ENCODE measurements at places on chromosomes 5 and 9.

GRCh38 chr5:33008751-33009418 is 297.8 kb downstream of the NPR3 start:
- H3K36me3 ChIP-seq = no peaks in the 10 kb centered on the region
- no peak overlapping the region for H3K27ac ChIP-seq
- no peak overlapping the region for H3K4me3 ChIP-seq
- H3K27me3 ChIP-seq = no peaks in the 10 kb centered on the region
- peak; percentile 39 for DNase-seq

DNA sequence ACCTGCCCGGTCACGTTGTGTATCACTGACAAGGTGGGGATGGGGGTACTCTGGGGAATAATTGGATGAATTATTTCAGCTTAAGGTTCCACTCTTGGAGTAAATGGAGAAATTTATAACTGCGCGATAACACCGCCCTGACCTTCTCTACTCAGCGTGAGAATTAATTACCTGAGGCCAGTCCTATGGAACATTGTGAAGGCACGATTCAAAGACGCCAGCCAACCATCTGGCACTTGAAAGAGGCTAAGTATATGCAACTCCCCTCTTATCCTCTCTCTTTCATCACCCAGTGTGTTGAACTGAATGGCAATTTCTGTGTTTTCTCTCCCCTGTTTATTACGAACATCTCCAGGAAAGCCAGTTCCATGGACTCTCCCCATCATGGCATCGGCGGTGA is 235.5 kb upstream of the TUT7 start:
- no peak overlapping the region for H3K27ac ChIP-seq
- H3K4me1 ChIP-seq = no peaks in the 10 kb centered on the region

- no peak overlapping the region for H3K27ac ChIP-seq
- peaks cover 14% of the 10 kb centered on the region for H3K27me3 ChIP-seq
- peaks cover 1% of the 10 kb centered on the region for H3K4me1 ChIP-seq
- H3K36me3 ChIP-seq = no peaks in the 10 kb centered on the region
- no peak overlapping the region for H3K4me3 ChIP-seq
Measured at GRCh38 chr9:84154320-84154719, 173.7 kb downstream of the RMI1 start.

DNA sequence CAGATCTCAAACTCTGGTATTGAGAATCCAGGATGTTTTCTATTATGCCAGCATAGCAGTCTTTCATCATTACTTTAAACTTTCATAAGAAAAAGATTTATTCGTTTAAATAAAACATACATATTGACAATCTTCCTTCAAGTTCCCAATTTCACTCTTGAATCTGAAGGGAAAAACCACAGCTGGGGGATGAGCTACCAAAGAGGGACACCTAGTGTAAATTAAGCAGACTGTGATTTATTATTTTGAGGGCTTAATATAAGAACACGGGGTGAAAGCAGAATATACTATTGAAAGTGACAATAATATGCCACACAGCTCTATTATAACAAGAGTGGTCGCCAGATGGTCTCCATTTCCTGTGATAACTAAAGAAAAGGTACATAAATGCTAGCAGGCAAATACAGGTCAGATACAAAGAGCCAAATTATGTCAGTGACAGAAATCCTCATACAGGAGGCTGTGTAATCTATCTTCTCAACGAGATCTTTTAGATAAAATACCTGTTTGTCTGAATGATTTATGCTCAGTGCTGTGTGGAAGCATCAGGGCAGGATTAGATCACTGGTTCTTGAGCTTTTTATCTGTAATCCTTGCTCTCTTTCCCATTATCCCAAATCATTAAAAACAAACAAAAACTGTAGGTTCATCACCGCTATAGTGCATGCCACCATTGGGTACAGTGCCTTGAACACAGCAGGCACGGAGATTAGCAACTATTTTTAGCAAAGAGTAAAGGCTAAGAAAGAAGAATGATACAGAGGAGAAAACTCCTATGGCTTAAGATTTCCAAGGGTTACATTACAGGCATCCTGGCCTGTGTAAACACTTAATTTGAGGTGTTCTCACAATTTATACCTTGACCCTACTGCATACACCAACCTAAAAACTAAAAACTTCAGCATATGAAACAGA is 116.6 kb downstream of the DROSHA start:
- H3K36me3 ChIP-seq = 0 out of 2 replicates have a peak, but pooled peaks cover 4% of the 10 kb centered on the region
- no peak for DNase-seq
- no peak overlapping the region for H3K27ac ChIP-seq
- no peaks in the 10 kb centered on the region for H3K4me1 ChIP-seq

GRCh38 chr5:168827636-168828035 is 248.5 kb upstream of the PANK3 start:
- H3K27me3 ChIP-seq = peaks cover 11% of the 10 kb centered on the region
- H3K4me1 ChIP-seq = no peaks in the 10 kb centered on the region
- DNase-seq = peak; percentile 22
- H3K27ac ChIP-seq = no peak overlapping the region
- H3K4me3 ChIP-seq = no peak overlapping the region
- no peaks in the 10 kb centered on the region for H3K36me3 ChIP-seq

DNA sequence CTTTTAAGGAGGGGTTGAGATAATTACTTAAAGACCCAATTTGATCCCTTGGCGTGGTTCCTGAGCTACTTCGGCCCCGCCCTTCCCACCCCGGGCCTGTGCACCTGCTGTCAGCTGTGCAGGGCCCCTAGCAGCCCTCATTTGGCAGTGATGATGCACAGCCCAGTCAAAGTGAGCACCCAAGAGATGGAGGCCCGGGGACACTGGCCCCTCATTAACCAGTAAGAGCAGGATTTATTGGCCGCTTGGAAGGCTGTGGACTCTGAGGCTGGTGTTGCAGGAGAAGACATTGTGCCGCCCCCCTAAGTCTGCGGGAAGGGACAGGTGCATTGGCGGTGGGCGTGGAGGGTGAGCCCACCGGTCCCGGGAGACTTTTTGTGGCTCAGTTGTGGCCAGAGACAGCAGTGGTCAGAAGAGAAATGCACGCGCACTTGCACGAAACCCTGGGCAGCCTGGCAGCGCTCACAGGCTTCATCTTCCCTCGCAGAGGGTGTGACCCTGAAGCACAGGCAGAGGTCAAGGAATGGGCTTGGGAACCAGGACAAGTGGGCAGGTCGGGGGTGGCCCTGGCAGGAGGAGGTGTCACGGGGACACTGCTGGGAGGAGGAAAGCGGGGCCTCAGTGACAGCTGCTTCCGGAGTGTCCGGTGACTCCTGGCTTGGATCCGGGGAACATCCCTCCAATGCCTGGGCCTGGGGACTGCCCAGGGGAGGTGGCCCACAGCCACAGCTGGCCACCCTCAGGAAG is 74.0 kb upstream of the RXRA start:
- H3K4me3 ChIP-seq = no peak overlapping the region
- H3K27ac ChIP-seq = no peak overlapping the region
- no peaks in the 10 kb centered on the region for H3K27me3 ChIP-seq
- H3K36me3 ChIP-seq = no peaks in the 10 kb centered on the region
- no peaks in the 10 kb centered on the region for H3K4me1 ChIP-seq
- no peak for DNase-seq

DNA sequence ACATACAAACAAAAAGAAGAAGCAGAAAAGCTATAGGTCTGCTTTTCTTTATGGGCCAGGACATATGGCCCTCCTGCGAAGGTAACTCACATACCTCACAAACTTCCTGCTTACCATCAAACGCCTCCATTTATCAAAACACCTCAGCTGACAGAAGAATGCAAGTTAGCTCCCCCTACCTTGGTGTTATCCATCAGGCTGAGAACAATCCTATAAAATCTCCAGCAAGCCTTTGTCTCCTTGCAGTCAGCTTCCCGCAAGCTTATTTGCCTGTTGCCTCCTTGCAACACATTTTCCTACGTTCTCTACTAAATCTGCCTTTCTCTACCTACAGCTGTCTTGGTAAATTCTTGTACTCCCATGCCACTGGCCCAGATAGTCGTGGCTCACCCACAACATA is 22.7 kb upstream of the PCA3 start:
- no peaks in the 10 kb centered on the region for H3K4me1 ChIP-seq
- no peak overlapping the region for H3K27ac ChIP-seq
- no peak overlapping the region for H3K4me3 ChIP-seq

GRCh38 chr5:138569782-138570181 is 5.4 kb downstream of the HSPA9 start:
- H3K27ac ChIP-seq = no peak overlapping the region
- peaks cover 46% of the 10 kb centered on the region for H3K36me3 ChIP-seq
- H3K27me3 ChIP-seq = no peaks in the 10 kb centered on the region

- no peak overlapping the region for H3K4me3 ChIP-seq
- H3K27ac ChIP-seq = no peak overlapping the region
- H3K27me3 ChIP-seq = no peaks in the 10 kb centered on the region
- DNase-seq = no peak
- H3K4me1 ChIP-seq = no peaks in the 10 kb centered on the region
- H3K36me3 ChIP-seq = no peaks in the 10 kb centered on the region
Measured at GRCh38 chr9:79512251-79512650, 59.5 kb upstream of the TLE4 start.

DNA sequence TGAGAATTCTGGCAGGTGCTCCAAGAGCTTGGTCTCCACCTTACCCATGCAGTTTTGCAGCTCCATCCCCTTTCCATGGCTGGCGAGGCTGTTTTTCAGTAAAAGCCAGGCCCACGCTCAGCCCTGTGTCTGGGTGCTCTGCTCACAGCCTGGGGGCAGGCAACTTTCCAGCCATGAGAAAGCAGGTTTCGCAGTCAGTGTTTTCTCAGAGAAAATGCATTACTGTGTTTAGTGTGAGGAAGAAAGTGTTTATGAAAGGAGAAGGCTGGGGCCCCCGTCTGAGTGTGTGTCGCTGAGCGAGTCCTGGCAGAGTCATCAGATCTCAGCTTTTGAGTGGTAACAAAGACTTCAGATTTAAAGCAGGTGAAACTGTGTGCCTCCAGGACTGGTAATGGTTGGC is 248.1 kb downstream of the IRX1 start:
- H3K4me3 ChIP-seq = no peak overlapping the region
- H3K27me3 ChIP-seq = no peaks in the 10 kb centered on the region
- no peak overlapping the region for H3K27ac ChIP-seq
- H3K36me3 ChIP-seq = no peaks in the 10 kb centered on the region
- H3K4me1 ChIP-seq = no peaks in the 10 kb centered on the region

- no peak for DNase-seq
- no peak overlapping the region for H3K4me3 ChIP-seq
- no peaks in the 10 kb centered on the region for H3K4me1 ChIP-seq
Measured at GRCh38 chr5:61089351-61089750, 72.9 kb downstream of the SMIM15 start.

- H3K4me1 ChIP-seq = no peaks in the 10 kb centered on the region
- H3K27me3 ChIP-seq = no peaks in the 10 kb centered on the region
- no peak overlapping the region for H3K4me3 ChIP-seq
- no peak for DNase-seq
- H3K36me3 ChIP-seq = no peaks in the 10 kb centered on the region
Measured at GRCh38 chr9:69155341-69156030, 18.6 kb upstream of the TJP2 start.

DNA sequence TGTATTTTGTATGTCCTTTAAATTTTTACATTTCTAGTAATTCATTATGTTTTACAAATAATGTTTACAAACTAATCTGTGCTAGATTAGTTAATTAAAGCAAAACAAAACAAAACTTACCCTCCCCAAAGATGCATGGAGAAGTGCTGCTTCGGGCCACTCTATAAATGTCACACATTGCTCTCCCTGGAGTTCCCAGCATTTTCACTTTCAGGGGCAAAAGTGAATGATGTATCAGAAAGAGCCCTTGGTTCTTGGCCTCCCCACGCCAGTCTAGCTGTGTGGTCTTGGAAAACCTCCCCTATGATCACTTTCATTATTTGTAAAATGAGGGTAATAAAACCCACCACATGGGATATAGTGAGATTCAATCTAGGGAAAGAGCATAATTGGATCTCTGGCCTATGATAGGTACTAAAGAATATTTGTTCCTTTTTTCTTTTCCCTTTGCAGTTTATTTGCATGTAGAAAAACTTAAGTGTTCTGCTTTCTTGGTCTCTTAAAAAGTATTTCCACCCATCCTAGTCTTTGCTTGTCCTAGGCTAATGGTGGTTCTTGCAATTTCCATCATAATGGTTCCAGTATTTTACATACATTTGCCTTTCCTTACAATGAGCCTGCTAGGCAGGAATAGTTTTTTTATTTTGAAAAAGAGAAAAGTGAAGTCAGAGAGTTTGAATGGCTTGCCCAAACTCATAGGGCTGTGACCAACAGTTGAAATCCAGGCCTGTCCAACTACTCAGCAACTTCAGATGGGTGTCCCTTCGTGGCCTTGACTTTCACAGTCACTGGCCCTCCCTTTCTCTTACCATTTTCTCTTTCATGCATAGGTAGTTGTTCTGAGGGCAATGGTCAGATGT is 184.5 kb upstream of the KLF4 start:
- peaks cover 6% of the 10 kb centered on the region for H3K4me1 ChIP-seq
- no peak for DNase-seq
- H3K4me3 ChIP-seq = no peak overlapping the region
- peak overlapping the region; percentile 85 for H3K27ac ChIP-seq

GRCh38 chr9:128211981-128212281 is 8.8 kb downstream of the DNM1 start:
- no peak overlapping the region for H3K27ac ChIP-seq
- H3K4me1 ChIP-seq = no peaks in the 10 kb centered on the region
- H3K4me3 ChIP-seq = no peak overlapping the region
- no peaks in the 10 kb centered on the region for H3K27me3 ChIP-seq

GRCh38 chr5:135110785-135111596 is 77.0 kb upstream of the PITX1 start:
- no peaks in the 10 kb centered on the region for H3K36me3 ChIP-seq
- no peak overlapping the region for H3K4me3 ChIP-seq
- no peaks in the 10 kb centered on the region for H3K27me3 ChIP-seq
- DNase-seq = no peak
- no peaks in the 10 kb centered on the region for H3K4me1 ChIP-seq

- H3K27me3 ChIP-seq = no peaks in the 10 kb centered on the region
- H3K36me3 ChIP-seq = no peaks in the 10 kb centered on the region
- DNase-seq = no peak
- no peak overlapping the region for H3K27ac ChIP-seq
- H3K4me3 ChIP-seq = no peak overlapping the region
- peaks cover 6% of the 10 kb centered on the region for H3K4me1 ChIP-seq
Measured at GRCh38 chr9:79616971-79617370, 45.2 kb downstream of the TLE4 start.

DNA sequence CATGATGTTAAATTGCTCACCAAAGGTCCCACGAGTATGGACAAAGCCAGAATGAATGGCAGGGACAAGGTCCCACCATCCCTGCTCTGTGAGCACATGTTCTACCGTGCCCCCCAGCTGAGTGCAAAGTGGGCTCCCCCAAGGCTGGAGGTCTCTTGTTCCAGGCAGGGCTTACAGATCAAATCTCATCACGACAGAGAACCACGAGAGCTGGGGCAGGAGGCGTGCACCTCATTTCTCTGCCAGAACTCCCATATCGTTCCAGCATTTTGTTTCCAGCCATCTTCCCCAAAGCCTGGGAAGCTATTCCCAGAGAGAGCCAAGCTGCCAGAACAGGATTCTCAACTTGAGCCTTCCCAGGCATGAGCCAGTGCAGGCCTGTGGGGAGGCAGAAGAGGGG is 108.5 kb downstream of the ZNF354C start:
- no peaks in the 10 kb centered on the region for H3K36me3 ChIP-seq
- no peaks in the 10 kb centered on the region for H3K27me3 ChIP-seq
- no peak overlapping the region for H3K27ac ChIP-seq
- no peak overlapping the region for H3K4me3 ChIP-seq
- no peaks in the 10 kb centered on the region for H3K4me1 ChIP-seq
- no peak for DNase-seq
